Stimulated activated CD8-positive, alpha-beta memory T cell treated with anti-CD3 and anti-CD28 coated beads, Interleukin-4, amount 100 ng/mL, for 1 hour (primary cell): ENCODE measurements at places on chromosomes 6 and 20.

DNA sequence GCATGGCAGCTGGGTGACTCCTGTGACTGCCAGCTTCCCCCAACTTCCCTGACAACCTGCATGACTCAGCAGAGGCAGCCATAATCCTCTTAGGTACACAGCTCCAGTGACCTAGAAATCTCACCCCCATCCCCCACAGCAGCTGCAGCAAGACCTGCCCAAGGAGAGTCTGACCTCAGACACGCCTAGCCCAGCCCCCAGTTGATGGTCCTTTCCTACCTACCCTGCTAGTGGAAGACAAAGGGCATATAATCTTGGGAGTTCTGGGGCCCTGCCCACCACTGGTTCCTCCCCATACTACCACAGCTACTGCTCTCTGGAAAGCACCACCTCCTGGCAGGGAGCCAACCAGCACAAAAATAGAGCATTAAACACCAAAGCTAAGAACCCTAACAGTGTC is 90.2 kb downstream of the F13A1 start:
- no peak for DNase-seq

DNA sequence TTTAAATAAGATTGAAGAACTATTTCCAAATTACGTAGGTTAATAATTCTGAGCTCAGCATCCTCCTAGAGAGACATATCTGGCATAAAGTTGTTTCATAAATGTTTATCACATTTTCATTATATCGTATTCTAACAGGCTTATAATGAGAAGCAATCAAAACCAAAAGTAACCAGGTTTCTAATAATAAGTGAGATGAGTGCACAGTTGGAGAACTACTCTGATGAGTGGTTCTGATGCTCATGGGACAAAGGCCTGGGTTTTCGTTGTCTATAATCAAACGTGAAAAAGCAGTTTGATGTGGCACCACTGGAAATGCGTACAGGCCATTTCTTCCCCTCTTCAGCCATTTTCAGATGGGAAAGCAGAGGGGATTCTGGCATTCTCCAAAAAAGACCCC is 4.7 kb upstream of the SERPINB6 start:
- DNase-seq: no peak

DNA sequence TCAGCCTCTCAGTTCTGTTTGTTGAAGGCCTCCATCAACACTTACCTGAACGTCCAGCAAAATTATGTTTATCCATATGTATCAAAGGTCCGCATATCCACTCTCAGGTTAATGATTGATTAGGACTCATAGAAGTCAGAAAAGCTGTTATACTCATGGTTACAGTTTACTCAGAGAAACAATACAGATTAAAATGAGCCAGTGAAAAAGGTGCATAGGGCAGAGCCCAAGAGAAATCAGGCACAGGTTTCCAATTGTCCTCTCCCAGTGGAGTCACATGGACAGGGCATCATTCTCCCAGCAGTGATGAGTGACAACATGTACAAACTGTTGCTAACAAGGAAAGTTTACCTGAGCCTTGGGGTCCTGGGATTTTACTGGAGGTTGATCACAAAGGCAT is 36.2 kb downstream of the THEMIS start:
- no peak for DNase-seq

GRCh38 chr6:83430611-83431544 is at the start of gene ME1:
Gene ME1 (minus strand): TSS chr6:83431051. CDS start chr6:83430954, 97 bp downstream.
- DNase-seq: peak; percentile 8

DNA sequence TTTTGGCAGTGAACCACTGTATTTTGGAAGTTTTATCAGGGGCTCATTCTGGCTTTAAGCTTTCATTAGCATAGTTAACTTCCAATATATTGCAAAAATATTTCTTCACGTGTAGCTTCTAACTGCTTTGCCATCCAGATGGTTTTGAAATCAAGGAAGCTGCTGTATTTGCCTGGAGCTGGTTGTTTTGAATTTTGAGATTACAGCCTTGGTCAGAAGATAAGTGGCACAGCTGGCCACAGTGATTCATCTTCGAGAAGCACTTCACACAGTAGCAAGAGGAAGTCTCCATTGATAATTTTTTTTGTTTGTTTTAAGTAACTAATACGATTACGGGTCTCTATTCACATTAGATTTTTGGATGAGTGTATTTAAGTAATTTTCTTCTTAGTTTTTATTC is 3.8 kb downstream of the APCDD1L start:
- no peak for DNase-seq

DNA sequence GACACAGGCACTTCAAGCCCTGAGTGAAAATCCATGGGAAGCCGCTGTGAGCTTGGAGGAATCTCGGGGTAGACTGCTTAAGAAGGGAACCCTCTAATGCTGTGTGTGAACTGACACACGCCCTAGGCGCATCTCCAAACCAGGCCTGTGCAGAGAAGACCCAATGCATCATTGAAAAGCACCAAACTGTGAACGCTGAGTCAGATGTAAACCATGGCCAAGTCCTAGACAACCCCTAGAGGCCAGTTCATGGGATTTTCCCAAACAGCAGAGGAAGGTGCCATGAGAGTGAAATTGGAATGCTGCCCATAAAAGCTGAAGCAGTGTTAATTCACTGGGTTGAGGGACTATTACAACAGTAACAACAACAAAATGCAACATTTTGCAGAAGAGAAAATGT is 296.5 kb downstream of the SMOC2 start:
- DNase-seq: no peak

DNA sequence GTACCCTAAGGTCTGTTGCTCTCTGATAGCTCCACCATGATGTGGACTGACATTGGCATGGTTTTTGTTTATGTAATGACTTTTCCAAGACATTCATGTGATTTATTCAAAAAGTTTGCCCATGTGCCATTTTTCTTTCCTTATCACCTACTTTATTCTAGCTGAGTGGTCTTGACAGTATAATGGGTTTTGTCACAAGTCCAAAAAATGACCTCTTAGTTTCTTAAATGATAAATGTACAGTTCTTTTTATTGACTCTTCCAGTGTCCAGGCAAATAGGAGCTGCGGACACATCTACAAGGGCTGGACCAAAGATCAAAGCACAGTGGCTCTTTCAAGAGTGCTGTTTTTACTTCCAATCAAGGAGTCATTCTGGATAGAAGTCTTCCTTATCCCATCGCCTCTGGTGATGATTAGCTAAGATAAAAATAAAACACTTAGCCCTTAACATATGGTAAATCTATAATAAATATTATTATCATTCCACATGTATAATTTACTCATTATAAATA is 141.4 kb downstream of the MMUT start:
- DNase-seq: no peak

- no peak for DNase-seq
Observed at GRCh38 chr6:134520181-134521115, 202.5 kb upstream of the SGK1 start.

DNA sequence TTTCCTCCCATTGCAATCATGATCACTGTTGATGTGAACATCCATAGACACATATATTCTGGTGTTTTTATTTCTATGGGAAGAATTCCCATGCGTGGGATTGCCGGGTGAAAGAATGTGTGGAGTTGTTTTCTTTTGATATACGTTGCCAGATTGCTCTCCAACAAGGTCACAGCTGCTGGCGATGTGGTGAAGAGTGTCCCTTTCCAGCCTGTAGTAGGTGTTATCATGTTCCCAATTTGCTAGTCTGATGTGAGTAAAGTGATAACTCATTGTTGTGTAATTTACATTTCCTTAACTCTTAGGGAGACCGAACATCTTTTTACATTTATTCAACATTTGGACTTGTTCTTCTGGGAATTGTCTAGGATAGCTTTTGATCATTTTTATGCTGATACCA is 14.5 kb upstream of the ELMO2 start:
- DNase-seq: no peak

GRCh38 chr6:117550078-117550600 is 52.2 kb downstream of the GOPC start:
- no peak for DNase-seq

GRCh38 chr6:156883497-156884252 is 106.5 kb downstream of the ARID1B start:
- no peak for DNase-seq

DNA sequence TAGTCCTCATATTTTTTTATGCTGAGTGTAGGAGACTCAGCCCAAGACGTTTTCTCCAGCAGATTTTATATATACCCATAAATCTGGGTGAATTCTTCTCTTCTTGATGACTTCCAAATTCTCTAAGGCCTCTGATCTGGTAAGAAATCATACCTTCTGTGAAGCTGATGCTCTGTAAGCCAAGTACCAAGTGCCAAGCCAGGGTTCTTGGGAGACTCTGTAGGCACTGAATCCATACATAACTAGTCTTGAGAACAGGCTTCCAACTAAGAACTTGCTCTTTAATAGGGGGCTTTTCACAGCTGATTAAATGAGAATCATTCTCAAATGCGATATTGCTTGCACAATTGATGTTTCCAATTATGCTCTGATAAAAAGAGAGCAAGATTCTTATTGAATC is 87.6 kb downstream of the PRKN start:
- no peak for DNase-seq

DNA sequence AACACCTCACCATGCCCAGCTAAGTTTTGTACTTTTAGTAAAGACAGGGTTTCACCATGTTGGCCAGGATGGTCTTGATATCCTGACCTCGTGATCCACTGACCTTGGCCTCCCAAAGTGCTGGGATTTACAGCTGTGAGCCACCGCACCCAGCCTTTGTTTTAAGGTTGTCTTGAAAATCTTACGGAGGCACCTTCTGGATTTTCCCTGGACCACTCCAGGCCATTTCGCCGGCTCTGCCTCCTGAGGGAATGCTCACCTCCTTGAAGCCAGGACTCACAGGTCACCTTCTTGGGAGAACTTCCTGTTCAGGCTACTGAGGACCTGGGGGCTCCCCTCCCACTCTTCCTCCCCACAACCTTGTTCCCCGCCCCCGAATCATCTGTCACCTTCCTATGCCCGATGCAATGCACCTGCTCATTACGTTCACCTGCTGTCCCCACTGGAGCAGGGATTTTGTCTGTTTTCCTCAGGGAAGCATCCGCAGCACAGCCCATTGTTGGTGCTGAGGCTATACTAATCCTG is 19.4 kb upstream of the RAET1L start:
- DNase-seq: no peak

DNA sequence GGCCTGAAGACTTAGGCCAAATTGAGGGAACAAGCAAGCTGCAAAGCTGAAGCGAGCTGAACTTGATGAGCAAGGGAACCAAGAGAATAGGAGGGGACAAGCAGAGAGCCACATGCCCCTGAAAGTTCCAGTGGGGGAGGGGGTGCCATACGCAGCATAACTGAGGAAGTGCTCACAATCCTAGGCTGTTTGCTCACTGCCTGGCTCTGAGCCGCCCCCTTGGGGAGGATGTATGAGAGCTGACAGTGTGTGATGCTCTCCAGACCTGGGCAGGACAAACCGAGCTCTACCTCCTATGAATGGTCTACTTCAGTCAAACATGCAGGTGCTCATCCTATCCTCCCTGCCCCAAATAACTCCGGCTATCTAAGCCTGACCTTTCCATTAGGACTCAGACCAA is 52.1 kb downstream of the FAXC start:
- no peak for DNase-seq

DNA sequence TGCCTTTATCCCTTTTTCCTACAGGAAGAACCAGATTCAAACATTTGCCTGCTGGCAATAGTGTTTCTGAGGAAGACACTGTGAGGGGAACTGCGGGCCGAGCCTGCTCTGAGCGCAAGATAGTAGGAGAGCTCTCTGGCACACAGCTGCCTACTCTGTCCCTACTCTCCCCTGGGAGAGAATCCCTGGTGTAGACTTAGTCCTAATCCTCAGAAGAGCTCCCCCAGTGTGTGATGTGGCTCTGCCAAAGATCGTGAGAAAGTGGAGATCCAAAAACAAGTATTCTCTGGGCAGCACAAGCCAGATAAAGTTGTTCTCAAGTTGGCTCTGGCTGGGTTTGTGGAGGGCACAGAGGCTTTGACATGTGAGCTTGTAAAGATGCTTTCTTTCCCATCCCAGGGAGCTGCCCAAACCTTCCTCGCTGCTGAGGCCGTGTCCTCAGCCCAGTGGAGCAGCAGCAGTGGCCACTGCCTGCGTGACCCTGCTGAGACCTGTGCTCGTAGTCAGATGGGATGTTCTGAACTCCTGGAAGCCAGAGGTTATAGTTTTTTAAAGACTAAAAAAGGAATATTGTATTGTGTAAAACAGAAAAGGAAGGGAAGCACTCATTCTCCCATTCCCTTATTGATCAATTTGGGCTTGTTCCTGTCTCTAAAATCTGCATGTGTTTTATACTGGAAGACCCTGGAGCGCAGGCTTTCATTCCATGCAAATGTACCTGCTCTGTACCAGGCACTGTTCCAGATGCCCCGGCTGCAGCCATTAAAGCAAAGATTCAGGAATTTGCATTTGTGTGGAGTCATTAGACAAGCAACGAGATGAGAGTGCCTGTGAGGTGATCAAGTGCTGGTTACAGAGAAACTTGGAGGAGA is 30.7 kb downstream of the PNLDC1 start:
- no peak for DNase-seq

DNA sequence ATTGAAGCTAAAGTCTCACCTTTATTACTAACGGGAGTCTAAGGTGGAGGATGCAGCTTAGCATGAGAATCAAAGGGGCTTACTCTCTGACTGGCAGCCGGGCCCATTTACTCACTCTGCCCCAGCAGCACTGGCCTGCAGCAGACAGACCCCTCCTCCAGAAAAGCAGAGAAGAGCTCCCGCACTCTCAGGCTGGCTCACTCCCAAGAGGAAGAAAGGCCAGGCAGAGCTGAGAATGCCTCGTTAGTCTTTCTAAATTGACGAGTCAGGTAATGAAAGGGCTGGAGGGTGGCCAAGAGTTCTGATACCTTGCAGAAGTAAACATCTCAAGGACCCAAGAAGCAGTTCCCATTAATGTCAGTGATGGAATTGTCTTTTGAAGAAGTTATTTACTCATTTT is 44.5 kb upstream of the IL20RA start:
- no peak for DNase-seq

DNA sequence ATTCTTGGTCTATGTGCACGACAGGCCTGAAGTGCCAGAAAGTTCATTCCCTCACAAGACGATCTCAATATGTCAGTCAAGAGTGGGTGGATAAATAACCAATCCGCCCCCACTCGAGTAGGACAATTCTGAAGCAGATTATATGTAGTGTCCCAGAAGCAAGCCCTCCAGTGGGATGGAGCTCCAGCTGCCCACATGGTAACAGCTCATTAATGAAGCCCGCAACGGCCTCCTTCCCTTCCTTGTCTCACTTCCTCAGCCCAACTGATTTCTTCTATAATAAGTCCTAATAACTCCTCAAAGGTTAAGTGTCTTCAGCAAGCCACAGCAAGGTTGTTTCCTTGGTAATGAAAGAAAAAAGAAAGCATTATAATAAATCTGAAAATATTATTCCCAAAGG is 82.1 kb upstream of the F13A1 start:
- no peak for DNase-seq

DNA sequence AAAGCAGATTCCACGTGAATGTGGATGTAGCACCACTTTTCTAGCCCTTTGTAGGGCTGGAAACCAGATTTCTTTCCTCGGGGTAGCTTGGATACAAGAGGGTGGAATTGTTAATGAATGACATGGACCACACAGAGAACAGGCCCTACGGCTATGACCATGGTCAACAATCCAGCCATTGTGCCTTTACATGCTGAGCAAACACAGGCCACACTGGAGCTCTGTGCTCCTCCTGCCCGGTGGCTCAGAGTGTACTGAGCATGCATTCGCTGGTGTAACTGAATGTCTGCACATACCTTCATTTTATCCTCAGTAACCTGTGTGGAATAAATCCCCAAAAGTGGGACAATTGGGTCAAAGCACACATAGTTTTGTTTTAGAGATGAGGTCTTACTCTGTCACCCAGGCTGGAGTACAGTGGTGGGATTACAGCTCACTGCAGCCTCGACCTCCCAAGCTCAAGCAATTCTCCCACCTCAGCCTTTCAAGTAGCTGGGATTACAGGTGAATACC is 32.8 kb downstream of the LRP11 start:
- DNase-seq: no peak

- no peak for DNase-seq
Observed at GRCh38 chr20:37657924-37658804, 35.7 kb upstream of the CTNNBL1 start.
